ENCODE measurements at places on chromosomes 7 and 10.
A peak's percentile ranks its signal among the peaks of the same experiment; 100 is the strongest.

DNA sequence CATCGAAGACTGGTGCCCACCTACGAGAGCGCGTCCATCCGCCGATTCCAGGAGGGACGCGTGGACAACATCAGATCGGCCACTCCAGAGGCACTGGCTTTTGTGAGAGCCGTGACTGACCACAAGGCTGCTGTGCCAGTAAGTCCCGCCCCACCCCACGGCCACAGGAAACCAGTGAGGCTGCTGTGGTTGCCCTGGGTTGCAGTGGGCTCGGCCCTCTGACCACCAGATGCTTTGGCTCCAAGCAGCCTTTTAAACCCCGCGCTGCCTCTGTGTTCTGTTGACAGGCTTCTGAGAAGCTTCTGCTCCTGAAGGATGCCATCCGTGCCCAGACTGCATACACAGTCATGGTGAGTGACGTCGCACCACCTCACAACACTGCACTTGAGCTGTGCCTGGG, 24.4 kb upstream of the C10orf53 start:
- no peak for DNase-seq

DNA sequence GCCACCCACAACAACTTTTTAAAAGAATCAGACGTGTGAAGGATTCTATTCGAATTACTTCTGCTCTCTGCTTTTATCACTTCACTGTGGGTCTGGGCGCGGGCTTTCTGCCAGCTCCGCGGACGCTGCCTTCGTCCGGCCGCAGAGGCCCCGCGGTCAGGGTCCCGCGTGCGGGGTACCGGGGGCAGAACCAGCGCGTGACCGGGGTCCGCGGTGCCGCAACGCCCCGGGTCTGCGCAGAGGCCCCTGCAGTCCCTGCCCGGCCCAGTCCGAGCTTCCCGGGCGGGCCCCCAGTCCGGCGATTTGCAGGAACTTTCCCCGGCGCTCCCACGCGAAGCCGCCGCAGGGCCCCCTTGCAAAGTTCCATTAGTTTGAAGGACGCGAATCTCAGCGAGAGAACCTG, 461 bp upstream of the HTRA1 start:
- no peak for DNase-seq

- DNase-seq, result no peak
These were observed 64.6 kb downstream of the JAZF1 start for GRCh38 chr7:28116041-28116440.

GRCh38 chr10:102880256-102880655, 11.0 kb downstream of the AS3MT start:
- no peak for DNase-seq

GRCh38 chr10:35420044-35420443, 83.7 kb downstream of the CCNY start:
- DNase-seq, result no peak

DNA sequence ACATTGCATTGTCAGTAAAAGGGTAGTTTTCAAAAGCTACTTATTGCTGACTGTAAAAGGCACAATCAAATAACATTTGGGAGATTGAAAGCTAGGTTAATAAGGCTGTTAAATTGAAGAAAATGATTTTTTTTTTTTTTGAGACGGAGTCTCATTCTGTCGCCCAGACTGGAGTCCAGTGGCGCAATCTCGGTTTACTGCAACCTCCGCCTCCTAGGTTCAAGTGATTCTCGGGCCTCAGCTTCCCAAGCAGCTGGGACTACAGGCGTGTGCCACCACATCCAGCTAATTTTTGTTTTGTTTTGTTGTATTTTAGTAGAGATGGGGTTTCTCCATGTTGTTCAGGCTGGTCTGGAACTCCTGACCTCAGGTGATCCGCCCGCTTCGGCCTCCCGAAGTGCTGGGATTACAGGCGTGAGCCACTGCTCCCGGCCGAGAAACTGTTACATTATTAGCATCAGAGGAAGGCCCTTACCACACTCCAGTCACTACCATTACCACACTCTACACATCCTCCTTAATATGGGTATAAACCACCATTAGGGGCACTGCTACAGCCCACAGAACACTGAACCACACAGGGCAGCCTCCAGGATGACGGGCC, 1.0 kb downstream of the CYP51A1 start:
- DNase-seq, result no peak

DNA sequence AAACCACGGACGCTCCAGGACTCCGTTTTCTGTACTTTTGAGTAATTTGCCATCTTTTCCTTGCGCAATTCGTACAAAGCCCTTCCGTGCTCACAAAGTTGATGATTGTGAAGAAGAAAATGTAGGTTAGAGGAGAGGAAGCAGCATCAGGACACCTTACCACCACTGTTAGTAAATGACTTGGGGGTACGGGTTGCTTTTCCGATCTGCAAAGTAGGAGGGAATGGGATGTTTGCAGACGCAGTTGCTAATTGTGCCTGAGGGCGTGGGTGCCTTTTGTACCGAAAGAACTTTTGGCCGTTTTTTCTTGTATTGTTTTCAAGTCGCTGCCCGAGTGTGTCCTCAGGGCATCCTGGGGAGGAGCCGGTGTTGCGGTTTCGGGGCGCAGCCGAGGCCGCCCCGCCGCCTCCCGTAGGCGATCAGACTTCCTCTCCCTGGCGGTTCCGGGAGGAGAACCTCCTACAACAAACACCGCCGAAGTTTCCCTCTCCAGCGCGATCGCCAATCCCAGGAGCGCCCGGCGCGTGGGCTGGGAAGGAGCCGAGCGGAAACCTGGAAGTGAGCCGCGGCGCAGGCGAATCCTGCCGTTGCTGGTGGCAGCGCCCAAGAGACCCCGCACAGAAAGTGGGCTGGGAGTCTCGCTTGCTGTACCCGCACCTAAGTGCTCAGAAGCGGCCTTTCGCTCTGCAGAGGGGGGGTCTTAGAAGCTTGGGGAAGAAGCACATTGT, 1.0 kb downstream of the PRR15 start:
- DNase-seq, result no peak

DNA sequence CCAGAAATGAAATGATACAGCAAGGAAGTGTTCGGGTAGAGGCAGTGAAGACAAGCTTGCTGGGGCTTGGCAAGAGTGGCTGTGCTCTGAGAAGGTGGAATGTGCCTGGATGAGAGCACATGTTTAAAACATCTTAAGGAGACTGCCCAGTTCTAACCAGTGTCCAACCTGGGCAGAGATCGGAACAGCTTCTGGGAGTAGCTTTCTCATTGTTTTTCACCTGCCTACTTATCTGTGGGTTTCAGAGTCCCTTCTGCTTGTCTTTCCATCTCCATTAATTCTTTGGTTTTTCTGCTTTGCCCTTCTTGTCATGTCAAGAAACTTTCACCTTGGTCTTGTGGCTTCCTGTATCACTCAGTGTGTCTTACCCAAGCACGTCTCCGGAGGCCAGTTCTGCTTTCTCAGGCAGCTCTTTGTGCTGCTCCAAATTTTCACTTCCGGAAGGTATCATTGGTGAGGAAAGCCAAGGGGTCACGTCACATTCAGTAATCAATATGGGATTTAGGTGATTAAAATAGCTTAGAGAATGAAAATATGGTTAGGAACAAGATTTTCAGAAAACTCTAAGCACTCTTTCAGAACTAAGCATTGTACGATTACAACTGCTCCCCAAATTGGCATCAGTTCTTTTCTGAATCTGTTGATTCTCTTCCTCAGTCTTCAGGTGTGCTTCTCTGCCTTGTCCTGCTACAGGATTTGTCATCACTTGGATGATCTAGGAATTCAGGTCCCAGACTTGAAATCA, 5.5 kb upstream of the LAMB4 start:
- no peak for DNase-seq

DNA sequence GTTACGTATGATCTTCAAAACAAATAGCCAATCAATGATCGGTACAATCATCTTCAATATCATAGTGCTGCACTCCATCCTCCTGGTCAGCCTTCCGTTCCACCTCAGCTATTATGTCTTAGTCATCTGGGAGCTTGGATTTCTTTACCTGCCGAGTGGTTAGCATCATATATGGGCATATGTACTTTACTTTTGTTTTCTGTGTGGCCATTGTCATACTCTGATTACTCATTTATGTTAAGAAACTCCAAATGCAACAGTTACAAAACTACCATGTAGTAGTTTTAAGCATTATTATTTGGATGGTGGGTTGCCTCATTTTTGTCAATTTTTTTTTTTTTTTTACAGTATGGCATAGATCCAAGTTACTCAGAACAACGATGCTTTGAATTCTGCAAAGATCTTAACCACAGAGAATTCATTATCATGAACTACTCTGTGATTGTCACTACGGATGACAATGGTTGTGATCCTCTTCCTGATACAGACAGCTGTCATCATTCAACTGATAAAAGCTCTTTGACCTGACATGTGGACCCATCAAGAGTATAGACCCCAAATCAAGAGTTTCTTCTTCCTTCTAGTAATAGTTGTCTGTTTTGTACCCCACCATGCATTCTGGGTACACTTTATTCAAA, 52.1 kb upstream of the NME8 start:
- no peak for DNase-seq

DNA sequence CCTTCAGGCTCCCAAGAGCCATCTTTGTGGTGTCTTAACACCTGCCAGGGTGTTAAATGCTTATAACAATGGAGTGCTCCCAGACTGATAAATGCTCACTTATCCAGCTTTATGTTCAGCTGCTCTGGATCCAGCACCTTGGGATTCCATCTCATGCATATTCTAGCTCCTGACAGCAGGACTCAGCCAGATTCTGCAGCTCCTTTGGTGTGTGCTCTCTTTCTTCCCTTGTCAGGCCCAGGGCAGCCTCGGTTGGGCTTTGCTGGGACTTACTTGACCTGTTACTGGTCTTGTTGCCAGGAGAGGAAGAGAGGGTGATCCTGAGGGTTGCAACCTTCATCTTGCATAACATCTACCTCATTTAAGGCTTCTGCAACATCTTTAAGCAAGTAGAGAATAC, 59.4 kb upstream of the CCNY start:
- DNase-seq, result no peak

DNA sequence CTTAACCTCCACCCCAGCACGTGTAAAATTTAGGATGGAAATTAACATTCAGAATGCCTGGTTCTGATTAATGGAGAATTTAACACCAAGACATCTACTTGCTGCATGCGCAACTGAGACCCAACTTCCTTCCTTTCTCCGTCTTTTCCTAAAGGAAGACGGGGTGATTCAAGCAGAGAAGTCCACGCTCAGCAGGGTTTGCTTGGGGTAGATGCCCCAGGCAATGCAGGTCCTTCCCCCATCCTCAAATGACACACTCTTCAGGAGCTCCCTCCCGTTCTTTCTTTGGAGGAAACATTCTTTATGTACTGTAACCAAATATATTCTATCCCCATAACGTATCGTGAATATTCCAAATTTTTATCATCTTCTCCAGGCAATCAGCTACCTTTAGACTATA, 47.0 kb downstream of the FAM171A1 start:
- DNase-seq, result no peak

GRCh38 chr10:102452672-102453340, 1.5 kb upstream of the C10orf95 start:
- peak; percentile 46 for DNase-seq

DNA sequence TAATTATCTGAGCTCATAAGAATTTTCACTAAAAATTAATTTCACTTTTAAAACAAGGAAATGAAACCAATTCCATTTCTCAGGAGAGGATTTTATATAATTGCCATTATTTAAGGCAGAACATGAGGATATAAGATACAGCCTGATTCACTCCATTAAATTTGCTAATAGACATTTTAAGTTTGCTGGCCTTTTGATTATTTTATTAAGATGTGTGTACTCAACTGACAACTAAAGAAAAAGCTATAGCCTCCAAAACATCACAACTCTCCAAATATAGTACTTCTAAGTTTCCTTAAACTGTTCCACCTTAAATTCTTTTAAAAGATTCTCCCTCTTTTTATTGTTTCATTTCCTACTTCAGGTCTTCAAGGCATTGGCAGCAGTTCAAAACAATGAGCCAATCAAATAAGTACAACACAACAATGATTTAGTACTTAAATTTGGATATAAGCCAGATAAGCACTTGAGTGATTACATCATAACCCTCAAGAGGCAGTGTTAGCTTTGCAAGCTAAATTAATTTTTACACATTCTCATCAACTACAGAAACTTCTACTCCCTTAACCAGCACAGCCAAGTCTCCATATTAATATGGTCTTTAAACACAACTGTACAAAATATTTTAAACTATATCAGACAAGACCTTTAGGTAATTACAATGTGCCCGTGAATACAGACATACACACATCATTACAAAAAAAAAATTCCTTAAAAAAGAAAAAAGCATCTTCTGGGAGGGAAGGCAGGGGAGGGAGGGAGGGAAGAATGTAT, 121.8 kb downstream of the KMT2C start:
- DNase-seq, result peak; percentile 78

- no peak for DNase-seq
These were observed 103.6 kb upstream of the PDSS1 start for GRCh38 chr10:26593896-26594295.

- no peak for DNase-seq
These were observed 7.9 kb downstream of the EDRF1 start for GRCh38 chr10:125727436-125727835.

DNA sequence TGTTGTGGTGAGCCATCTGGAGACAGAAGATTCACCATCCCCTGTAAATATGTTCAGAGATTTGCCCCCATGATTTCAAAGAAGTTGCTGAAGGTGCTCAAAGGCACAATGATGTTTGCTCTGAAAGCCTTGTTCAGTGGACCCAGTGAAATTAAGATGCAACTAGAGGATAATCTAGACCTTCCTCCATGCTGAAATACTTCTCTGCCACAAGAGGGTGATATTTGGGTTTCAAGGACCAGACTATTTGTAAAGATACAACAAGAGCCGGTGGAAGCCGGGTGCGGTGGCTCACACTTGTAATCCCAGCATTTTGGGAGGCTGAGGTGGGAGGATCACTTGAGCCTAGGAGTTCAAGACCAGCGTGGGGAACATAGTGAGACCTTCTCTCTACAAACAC, 13.5 kb upstream of the MSRB2 start:
- no peak for DNase-seq

DNA sequence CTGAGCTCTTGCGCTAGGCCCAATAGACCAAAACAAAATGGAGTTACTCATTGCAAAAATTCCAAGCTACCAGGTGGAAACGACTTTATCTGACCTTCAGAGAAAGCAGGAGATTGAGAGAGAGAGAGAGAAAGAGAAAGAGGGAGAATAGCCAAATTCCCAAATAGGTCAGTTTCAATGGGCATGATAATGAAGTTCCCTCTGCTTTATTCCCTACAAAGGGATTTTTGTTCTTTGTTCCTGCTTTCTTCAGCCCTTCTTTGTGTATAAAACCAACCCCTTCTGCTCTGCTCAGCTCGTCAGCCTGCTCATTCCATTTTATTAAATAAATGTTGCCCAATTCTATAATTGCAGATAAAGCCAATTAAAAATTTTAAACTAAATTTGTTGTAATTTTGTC, 45.0 kb upstream of the GPR37 start:
- DNase-seq, result no peak

GRCh38 chr7:95630702-95631458, 34.6 kb upstream of the PDK4 start:
- DNase-seq, result no peak

DNA sequence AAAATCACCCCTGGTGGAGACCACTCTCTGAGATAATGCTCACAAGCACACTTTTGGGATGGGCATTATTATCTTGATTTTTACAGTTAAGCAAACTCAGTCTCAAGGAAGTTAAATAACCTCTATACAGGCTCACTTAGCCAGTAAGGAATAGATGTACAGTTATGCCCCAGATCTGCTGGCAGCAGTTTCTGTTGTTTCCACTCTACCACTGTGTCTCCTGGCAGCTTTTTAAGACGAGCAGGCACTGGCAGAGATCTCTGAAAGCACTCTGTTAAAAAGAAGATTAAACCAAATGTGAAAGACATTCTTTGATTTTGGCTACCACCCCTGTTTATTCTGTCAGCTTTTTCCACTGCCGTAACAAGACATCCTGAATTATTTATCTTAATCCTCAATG, 73.2 kb downstream of the SRI start:
- no peak for DNase-seq

- no peak for DNase-seq
These were observed 60.4 kb upstream of the FAM20C start for GRCh38 chr7:131781-132482.
